ENCODE measurements at places on chromosomes 1 and 21. TPM values are rescaled to one million over a fixed set of nuclear protein-coding genes. Genes with fewer than 3 reads are reported as not detected.

DNA sequence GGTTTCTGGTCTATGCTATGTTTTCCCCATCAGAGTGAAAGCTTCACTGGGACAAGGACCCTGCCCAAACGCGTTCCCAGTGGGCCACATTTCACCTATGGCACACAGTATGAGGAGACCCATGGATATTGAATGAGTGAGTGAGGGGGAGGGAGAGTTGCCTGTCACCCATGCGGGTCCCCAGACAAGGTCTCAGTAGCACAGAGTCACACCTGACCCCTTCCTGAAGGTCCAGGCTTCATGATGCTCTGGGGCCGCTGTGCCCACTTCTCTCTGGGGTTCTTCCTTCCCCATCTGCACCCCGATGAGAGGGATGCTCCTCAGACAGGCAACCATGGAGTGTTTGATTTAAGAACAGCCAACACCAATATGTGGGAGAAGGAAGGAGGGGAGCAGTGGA lies 72.3 kb upstream of the CSF3R start:
- DNase-seq: no peak

DNA sequence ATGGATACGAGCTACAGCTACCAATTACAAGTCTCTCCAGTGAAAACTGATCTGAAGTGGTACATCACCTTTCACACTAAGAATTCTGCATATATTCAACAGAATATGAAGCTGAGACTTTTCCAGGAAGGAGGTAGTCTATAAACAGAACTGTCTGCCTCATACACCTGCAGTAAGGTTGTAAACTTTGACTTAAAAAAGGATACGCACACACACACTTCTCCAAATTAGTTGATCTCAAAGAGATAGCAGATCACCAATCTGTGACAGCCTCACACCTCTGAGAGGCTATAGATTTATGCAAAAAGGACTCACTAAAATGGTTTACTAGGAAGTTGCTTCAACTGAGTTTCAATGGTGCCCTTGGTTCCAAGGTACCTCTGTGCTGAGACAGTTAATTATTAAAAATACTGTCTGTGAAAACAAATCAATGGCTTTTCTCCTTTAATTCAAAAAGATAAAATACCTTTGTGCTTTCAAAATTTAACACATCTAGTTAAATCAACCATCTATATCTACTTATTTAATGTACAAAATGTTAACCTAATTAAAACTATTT lies 17.9 kb downstream of the ELK4 start:
- DNase-seq: no peak

DNA sequence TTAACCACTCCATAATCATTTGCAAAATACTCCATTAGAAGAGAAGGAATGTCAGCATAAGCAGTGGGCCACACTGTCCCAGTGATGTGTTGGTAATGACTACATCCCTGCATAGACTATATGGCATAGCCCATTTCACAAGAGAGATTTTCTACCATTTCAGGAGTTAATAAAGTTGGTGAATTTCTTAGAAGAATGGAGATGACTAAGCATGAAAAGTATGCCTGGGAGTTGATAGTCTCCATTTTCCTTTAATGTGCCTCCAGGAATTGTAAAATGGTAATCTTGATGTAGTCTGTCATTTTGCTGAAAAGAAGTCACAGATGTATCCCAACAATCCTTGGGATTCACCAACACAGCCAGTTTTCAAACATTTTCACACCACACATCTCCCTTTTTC lies 608.8 kb upstream of the CHRM3 start:
- DNase-seq: no peak

- DNase-seq: no peak
These were observed 357.0 kb upstream of the PTBP2 start for GRCh38 chr1:96364576-96364975.

DNA sequence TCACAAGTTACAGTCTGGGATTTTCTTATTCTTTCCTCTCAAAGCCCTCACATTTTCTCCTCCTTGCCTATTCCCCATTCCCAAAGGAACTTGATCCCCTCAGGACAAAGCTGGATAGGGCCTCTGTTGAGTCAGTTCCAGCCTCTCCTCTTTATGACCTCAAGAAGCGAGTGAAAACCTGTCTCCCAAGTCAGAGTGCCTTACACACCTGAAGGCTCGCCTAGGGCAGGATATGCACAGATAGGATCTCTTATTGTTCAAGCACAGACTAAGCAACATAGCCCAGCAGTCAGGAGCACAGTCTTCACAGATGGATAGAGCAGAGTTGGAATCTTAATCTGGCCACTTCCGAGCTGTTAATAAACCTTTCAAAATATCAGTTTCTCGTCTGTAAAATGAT lies 60.8 kb upstream of the PRRC2C start:
- no peak for DNase-seq

DNA sequence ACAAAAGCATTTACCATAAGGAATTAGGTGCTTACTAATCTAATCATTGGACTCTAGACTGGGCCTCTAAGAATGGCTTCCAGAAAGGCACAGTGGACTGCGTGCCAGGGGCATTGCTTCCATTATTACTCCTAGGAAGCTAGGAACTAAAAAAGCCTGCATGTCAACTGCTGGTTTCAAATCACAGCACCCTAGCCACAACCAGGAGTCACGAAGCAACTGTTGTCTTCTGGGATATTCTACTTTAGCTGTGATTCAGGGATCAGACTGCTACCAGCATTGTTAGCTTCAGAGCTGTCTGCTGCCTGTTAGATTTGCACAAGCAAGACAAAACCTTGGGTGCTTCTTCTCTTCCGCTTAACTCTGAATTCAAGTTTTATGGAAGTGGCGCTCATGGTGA lies 38.3 kb downstream of the DNM3 start:
- no peak for DNase-seq

DNA sequence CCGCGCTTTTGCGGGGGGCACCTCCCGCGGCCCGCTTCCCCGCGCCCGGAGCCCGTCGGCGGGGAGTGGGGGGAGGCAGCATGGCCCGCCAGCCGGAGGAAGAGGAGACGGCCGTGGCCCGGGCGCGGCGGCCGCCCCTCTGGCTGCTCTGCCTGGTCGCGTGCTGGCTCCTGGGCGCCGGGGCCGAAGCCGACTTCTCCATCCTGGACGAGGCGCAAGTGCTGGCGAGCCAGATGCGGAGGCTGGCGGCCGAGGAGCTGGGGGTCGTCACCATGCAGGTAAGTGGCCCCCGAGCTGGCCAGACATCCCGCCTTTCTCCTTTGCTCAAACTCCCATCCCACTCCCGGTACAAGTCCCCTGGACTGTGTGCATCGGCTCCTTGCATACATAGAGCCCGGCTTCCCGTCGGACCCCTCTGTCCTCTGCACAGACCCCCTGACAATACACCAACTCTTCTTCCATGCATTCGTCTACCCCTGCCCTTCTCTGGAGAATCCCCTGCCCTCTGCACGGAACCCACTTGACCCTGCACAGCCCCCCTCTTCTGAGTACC lies 812 bp downstream of the CACHD1 start:
- peak; percentile 76 for DNase-seq

DNA sequence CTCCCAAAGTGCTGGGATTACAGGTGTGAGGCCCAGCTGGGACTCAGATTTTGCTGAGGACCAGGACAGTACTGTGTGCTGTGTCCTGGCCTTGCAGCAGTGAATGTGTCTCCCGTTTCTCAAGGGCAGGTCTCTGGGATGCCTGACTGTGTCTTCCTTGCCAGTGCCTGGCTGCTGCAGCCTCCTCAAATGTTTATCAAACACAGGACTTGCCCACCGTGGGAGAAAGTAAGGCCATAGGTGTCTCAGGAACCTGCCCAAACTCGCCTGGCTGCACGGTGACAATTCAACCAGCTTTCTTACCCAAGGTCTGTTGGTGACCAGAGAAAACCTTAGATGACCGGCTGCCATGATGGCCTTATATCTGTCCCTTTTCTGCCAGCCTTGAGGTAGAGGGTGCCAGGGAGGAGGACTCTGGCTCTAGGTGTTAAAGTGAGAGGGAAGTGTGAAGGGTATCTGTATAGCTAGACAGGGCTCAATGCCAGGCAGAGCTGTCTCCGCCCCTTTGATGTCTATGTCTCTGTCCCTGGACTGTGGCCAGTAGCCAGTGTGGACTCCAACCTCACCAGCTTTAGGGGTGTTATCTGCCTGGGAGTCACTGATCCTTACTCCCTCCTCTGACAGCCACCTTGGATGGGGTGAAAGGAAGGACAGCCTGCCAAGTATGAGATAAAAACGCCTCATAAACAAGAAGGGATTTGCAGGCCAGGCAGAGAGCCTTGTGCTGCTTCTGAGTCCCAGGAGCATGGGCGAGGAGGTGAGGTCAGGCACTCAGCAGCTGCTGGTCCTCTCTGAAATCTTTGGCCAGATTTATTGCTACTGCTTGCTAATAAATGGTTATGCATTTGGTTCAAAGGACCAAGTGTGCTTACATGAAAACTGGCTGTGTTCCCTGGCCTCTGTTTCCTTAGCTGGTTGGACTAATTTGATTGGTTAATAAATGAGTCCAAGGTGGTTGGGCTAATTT lies 22.3 kb downstream of the IL6R start:
- peak; percentile 69 for DNase-seq

GRCh38 chr1:116954440-116954839 lies 44.7 kb downstream of the PTGFRN start:
- DNase-seq: no peak

GRCh38 chr1:213692321-213692720 lies 295.5 kb upstream of the PROX1 start:
- DNase-seq: no peak

DNA sequence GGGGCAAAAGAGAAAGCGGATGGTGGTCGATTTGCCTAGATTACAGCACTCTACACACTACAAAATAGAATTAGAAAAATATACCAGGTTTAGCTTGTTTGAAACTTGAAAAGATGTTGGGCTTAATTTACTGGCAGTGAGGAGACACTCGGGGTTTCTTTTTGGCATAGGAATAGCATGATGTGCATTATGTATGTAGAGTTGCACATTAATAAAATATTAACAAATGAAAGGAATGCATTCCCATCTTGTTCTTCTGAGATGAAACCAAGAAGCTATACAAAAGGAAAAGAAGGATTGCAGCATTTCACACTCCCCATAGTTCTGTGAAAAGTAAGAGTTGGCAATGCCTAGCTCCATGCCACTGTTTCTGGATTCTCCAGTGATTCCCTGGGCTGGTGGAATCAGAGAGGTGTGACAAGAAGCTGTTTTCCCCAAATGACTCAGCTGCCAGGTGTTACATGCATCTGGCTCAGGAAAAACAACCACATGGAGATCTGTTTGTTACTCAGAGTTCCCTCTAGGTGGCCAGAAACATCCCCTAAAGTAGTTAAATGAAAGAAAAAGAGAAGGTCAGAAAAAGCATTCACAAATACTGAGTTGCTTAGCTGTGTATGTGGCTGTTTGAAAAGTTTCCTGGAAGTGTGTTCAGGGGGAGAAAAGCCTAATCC lies 115.6 kb downstream of the UCK2 start:
- DNase-seq: no peak

- no peak for DNase-seq
These were observed 18.9 kb downstream of the SNAP47 start for GRCh38 chr1:227753999-227754711.

DNA sequence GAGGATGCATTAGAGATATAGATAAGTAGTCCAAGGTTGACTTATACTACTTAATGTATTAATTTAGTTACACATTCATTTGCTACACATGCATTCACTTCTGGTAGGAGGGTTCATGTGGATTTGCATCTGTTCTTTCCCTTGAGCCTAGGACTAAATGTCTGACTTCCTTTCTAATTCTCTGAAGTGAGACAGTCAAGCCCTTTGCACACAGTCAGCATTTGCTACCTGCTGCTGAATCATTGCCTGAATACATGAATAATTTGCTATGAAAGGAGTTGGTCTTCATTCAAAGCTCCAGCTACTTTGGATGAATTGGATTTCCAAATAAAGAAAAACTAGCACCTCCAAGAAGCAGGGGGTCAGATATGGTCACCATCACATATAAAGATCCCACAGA lies 154.8 kb upstream of the DAB1 start:
- DNase-seq: no peak

- DNase-seq: no peak
These were observed 380.3 kb downstream of the PLPP3 start for GRCh38 chr1:56199061-56199460.

DNA sequence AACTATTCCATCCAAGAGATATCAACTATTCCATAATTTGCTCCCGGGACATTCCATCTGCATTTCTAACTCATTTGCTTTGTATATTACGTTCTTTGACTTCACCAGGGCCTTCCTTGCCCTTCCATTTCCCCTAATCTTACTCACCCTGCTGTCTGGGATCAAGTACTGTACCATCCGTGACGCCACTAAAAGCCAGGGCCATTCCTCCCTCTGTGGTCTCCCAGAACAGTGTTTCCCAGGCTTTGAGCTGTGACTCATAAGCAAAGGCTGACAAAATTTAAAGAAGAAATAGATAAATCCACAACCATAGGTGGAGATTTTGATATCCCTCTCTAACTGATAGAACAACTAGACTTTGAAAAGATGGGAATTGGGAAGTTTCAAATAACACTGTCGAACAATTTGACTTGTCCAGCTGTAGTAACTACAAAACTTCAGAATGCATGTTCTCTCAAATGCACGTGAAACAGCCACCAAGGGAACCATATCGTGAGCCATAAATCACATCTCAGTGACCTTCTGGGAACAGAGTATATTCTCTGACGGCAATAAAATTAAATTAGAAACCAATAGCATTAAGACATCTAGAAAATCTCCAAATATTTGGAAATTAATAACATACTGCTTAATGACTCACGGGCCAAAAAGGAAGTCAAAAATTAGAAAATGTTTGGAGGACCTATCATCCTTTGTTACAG lies 501.0 kb downstream of the SETD4 start:
- DNase-seq: no peak

GRCh38 chr1:173042806-173043205 lies 7.9 kb downstream of the TNFSF18 start:
- DNase-seq: no peak

GRCh38 chr21:25385911-25386474 lies 221.3 kb downstream of the MRPL39 start:
- DNase-seq: peak; percentile 38

- DNase-seq: peak; percentile 79
These were observed 39.1 kb upstream of the TRAPPC10 start for GRCh38 chr21:43972850-43973633.

TARS2 gene
- 9.6 TPM for polyA plus RNA-seq

KCNQ4 gene
- polyA plus RNA-seq: 2.2 TPM

RBP7 gene
- polyA plus RNA-seq: 24.8 TPM

CORT gene
- 0.40 TPM for polyA plus RNA-seq

RSPH1 gene
- 2.8 TPM for polyA plus RNA-seq

C1orf52 gene
- polyA plus RNA-seq: 11.9 TPM

KRTAP10-5 gene
- polyA plus RNA-seq: 0.10 TPM

CLDN17 gene
- 0.40 TPM for polyA plus RNA-seq

CFAP141 gene
- polyA plus RNA-seq: not detected

NASP gene
- 78.7 TPM for polyA plus RNA-seq

PLPPR4 gene
- not detected for polyA plus RNA-seq

CHRM3 gene
- polyA plus RNA-seq: 0.92 TPM
